Activated naive CD4-positive, alpha-beta T cell treated with anti-CD3 and anti-CD28 coated beads for 36 hours (primary cell): ENCODE measurements at places on chromosomes 11 and 22.

- no peak for DNase-seq
Observed at GRCh38 chr11:91773090-91773489, 451.5 kb upstream of the FAT3 start.

GRCh38 chr22:38490915-38491314, 15.2 kb downstream of the DDX17 start:
- DNase-seq, result no peak

GRCh38 chr11:61930933-61931332, 13.6 kb upstream of the RAB3IL1 start:
- no peak for DNase-seq

DNA sequence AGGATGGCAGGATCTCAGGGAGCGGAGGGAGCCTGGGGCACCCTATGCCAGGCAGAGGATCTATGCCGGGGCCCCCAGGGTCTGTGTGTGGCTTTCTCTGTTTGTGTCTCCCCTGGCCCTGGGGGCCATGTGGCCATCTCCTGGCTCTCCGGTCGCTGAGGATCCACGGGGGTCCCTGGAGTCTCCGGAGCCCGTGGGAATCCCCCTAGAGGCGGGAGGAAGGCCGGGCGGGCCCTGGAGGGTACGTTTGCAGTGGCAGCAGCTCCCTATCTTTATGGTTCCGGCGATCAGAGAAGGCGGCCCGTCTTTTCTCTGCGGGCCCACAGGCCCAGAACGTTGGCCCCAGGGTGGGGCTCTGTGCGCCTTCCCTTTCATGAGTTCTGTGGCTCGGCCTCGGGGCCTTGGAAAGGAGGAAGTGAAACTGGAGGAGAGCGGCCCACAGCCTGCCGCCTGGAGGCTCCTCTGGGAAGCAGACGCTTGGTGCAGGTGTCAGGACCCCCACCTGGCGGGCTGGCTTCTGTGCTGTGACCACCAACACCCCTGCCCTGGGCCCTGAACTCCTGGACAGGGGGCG, 82.1 kb downstream of the KCNQ1 start:
- DNase-seq, result peak; percentile 33
